ENCODE measurements at places on chromosomes 7 and 10. TPM values are rescaled to one million over a fixed set of nuclear protein-coding genes. Genes with fewer than 3 reads are reported as not detected.

DNA sequence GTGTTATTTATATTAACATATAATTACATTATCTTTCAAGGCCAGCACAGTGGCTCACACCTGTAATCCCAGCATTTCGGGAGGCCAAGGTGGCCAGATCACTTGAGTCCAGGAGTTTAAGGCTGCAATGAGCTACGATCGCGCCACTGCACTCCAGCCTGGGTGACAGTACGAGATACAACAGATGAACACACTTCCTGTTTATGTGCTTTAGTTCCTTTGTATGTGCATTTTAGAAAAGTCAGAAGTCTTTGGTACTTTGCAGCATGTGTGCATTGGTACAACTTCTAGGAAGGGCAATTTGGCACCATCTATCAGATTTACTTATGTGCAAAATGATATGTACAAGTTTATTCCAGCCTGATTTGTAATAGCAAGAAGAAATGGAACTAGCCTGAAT lies 13.3 kb downstream of the SLC35G1 start:
- DNase-seq: no peak
- no peak overlapping the region for H3K27ac ChIP-seq
- no peak overlapping the region for H3K4me3 ChIP-seq
- peaks cover 3% of the 10 kb centered on the region for H3K36me3 ChIP-seq

The ELFN1 gene
- 0.91 TPM for polyA plus RNA-seq

- peak overlapping the region; percentile 94 for H3K4me3 ChIP-seq
- H3K4me1 ChIP-seq: peaks cover 23% of the 10 kb centered on the region
- no peaks in the 10 kb centered on the region for H3K36me3 ChIP-seq
- H3K27me3 ChIP-seq: no peaks in the 10 kb centered on the region
- DNase-seq: peak; percentile 21
Measured at GRCh38 chr7:99141841-99142726, 1.8 kb downstream of the SMURF1 start.

DNA sequence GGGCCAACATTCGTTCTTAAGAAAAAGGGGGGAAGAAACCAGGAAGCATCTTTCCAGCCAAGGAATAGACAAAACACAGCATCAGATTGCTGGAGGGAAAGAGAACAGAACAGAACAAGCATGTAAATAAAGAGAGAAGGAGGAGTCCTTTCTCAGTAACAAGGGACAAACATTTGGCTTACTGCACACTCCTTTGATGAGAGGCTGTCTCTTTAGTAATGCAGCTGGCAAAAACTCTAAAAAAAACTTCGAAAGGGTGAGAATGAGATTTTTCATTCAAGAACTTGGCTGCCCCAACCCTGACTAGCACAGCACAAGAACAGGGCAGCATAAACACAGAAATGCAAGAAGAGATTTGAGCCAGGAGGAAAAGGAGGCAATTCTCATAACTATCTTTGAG lies 38.9 kb upstream of the IL6 start:
- no peaks in the 10 kb centered on the region for H3K4me1 ChIP-seq
- no peak for DNase-seq
- H3K36me3 ChIP-seq: no peaks in the 10 kb centered on the region
- no peak overlapping the region for H3K27ac ChIP-seq

- no peaks in the 10 kb centered on the region for H3K27me3 ChIP-seq
- DNase-seq: no peak
- H3K4me1 ChIP-seq: no peaks in the 10 kb centered on the region
- H3K4me3 ChIP-seq: no peak overlapping the region
- H3K36me3 ChIP-seq: no peaks in the 10 kb centered on the region
Measured at GRCh38 chr7:91582799-91583477, 297.6 kb downstream of the MTERF1 start.

DNA sequence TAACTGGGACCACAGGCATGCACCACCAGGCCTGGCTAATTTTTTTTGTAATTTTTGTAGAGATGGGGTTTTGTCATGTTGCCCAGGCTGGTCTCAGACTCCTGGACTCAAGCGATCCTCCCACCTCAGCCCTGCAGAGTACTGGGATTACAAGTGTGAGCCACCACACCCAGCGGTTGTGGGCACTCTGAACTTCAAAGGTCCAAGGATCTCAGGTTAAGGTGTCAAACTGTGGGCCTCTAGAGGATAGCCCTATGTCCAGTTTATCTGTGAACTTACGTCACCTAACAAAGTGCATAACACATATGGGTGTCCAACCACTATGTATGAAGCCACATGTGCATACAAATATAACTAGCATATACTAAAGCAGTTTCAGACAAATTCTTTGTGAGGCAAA lies 3.2 kb upstream of the IL2RA start:
- no peak for DNase-seq
- H3K4me1 ChIP-seq: peaks cover 50% of the 10 kb centered on the region
- H3K4me3 ChIP-seq: no peak overlapping the region
- H3K27ac ChIP-seq: no peak overlapping the region

GRCh38 chr7:157691586-157692459 lies 355.0 kb downstream of the DNAJB6 start:
- peak overlapping the region; percentile 47 for H3K4me3 ChIP-seq
- H3K36me3 ChIP-seq: no peaks in the 10 kb centered on the region
- no peak for DNase-seq
- peaks cover 71% of the 10 kb centered on the region for H3K27me3 ChIP-seq

The CLDN4 gene
- polyA plus RNA-seq: 38.4 TPM

DNA sequence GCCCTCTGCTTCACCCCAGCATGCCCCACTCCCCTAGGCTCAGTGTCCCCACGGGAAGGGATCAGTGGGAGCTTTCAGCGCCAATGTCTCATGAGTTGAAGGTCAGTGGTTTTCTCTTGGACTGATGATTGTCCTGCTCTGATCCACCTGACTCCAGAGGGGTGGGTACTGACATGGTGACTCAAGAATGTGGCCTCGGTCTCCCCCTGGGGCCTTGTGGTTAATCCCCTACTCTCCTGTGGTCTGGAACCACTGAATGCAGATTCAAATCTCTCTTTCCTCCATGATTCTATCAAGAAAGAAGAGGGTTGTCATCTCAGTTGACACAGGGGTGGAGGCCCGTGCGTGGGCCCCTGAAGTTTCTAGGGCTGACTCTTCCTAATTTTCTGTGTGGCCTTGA lies 176.9 kb downstream of the RPS24 start:
- H3K4me3 ChIP-seq: no peak overlapping the region
- no peak for DNase-seq
- peaks cover 1% of the 10 kb centered on the region for H3K27me3 ChIP-seq
- H3K27ac ChIP-seq: no peak overlapping the region
- peaks cover 4% of the 10 kb centered on the region for H3K4me1 ChIP-seq
- no peaks in the 10 kb centered on the region for H3K36me3 ChIP-seq

DNA sequence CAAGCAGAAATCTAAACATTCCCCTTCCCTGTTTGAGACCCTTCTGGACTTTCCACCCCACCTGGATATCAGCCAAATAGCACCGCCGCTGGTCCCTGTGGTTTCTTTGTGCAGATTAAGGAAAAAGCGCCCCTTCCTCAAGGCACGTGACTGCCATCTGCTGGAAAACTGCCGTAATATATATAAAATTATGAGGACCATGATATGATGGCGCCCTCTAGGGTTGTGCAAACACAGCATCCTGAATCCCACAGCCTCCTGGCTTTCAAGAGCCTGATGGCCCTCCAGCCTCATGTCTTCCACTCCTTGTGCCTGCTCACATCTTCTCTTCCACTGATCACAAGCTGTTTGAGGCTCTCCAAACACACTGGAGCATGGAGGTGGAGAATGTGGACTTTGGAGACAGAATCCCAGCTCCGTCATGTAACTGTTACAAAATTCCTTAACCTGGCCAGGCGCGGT lies 121.3 kb downstream of the MYL10 start:
- no peak overlapping the region for H3K4me3 ChIP-seq
- H3K27me3 ChIP-seq: no peaks in the 10 kb centered on the region
- peaks cover 9% of the 10 kb centered on the region for H3K4me1 ChIP-seq
- no peak for DNase-seq

GRCh38 chr10:78194050-78194449 lies 160.4 kb downstream of the RPS24 start:
- no peak overlapping the region for H3K4me3 ChIP-seq
- no peaks in the 10 kb centered on the region for H3K27me3 ChIP-seq
- DNase-seq: no peak
- H3K4me1 ChIP-seq: peaks cover 9% of the 10 kb centered on the region
- no peaks in the 10 kb centered on the region for H3K36me3 ChIP-seq

The FKBP6 gene
- polyA plus RNA-seq: 0.50 TPM

- H3K27ac ChIP-seq: no peak overlapping the region
- no peaks in the 10 kb centered on the region for H3K4me1 ChIP-seq
- no peaks in the 10 kb centered on the region for H3K27me3 ChIP-seq
- no peaks in the 10 kb centered on the region for H3K36me3 ChIP-seq
Measured at GRCh38 chr7:104048055-104048454, 58.6 kb upstream of the RELN start.

The NPFFR1 gene
- 0.21 TPM for polyA plus RNA-seq

DNA sequence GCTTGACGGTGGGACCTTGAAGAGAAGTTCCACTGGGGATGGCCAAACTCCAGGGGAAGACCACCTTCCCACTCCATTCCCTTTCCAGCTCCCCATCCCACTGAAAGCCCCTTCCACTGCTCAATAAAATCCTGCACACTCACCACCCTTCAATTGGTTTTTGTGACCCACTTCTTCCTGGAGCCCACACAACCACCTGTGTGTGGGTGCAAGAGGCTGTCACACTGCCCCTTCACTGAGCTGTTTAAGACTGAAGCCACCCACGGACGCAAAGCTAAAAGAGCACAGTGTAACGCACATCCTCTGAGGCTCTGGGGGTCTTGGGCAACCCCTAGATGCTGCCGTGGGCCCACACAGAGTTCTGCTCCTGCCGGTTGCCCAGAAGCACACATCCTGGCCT lies 12.8 kb upstream of the PITRM1 start:
- H3K36me3 ChIP-seq: no peaks in the 10 kb centered on the region
- H3K4me1 ChIP-seq: peaks cover 32% of the 10 kb centered on the region
- no peaks in the 10 kb centered on the region for H3K27me3 ChIP-seq
- H3K27ac ChIP-seq: peak overlapping the region; percentile 77

- peaks cover 53% of the 10 kb centered on the region for H3K27me3 ChIP-seq
- H3K36me3 ChIP-seq: no peaks in the 10 kb centered on the region
- H3K27ac ChIP-seq: no peak overlapping the region
- H3K4me3 ChIP-seq: no peak overlapping the region
Measured at GRCh38 chr7:101124376-101125056, 2.4 kb upstream of the SERPINE1 start.

- no peak overlapping the region for H3K27ac ChIP-seq
- H3K4me1 ChIP-seq: no peaks in the 10 kb centered on the region
- H3K27me3 ChIP-seq: no peaks in the 10 kb centered on the region
- no peak for DNase-seq
- no peak overlapping the region for H3K4me3 ChIP-seq
Measured at GRCh38 chr10:95788830-95789229, 32.9 kb downstream of the ENTPD1 start.
